ENCODE measurements at places on chromosomes 3 and 15.

GRCh38 chr3:36707623-36708409, 56.5 kb downstream of the DCLK3 start:
- DNase-seq = peak; percentile 22

DNA sequence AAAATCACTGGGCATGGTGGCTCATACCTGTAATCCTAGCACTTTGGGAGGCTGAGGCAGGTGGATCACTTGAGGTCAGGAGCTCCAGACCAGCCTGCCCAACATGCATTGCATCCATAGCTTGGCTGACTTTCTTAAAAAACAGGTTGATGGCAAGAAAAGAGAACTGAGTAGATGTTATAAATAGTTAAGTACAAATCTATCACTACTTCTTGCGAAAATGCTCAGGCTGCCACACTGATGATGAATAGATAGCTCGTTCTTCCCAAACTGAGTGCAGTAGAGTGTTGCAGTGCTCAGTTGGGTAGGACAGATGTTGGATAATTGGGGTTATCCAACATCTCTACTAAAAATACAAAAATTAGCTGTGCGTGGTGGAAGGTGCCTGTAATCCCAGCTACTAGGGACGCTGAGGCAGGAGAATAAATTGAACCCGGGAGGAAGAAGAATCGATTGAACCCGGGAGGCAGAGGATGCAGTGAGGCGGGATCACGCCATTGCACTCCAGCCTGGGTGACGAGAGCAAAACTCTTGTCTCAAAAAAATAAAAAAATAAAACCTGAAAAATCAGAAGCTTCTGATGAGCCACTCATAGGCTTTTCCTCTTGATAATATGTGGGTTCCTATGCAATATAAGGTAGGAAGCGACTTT, 1.2 kb downstream of the BTLA start:
- DNase-seq = no peak

GRCh38 chr3:190619353-190619752, 105.5 kb downstream of the IL1RAP start:
- DNase-seq = no peak

- DNase-seq = no peak
These were observed 39.0 kb downstream of the FSIP1 start for GRCh38 chr15:39743611-39744010.

GRCh38 chr3:120027226-120027625, 67.0 kb downstream of the GSK3B start:
- no peak for DNase-seq

DNA sequence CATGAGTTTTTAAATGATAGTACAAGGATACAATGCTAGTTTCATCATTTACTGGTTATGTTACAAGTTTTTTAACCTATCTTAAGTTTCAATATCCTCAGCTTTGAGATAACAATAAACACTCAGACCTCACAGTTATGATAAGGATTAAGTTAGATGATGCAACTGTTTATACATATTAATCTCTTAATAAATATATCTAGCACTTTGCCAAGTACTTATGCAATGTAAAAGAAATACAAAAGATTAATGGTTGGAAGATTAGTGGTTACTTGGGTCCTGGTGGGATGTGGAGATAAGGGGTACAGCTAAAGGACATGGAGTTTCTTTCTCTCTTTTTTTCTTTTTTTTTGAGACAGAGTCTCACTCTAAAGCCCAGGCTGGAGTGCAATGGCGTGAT, 12.0 kb downstream of the SPPL2A start:
- no peak for DNase-seq

GRCh38 chr3:66276705-66277274, 56.0 kb downstream of the SLC25A26 start:
- DNase-seq = peak; percentile 24

DNA sequence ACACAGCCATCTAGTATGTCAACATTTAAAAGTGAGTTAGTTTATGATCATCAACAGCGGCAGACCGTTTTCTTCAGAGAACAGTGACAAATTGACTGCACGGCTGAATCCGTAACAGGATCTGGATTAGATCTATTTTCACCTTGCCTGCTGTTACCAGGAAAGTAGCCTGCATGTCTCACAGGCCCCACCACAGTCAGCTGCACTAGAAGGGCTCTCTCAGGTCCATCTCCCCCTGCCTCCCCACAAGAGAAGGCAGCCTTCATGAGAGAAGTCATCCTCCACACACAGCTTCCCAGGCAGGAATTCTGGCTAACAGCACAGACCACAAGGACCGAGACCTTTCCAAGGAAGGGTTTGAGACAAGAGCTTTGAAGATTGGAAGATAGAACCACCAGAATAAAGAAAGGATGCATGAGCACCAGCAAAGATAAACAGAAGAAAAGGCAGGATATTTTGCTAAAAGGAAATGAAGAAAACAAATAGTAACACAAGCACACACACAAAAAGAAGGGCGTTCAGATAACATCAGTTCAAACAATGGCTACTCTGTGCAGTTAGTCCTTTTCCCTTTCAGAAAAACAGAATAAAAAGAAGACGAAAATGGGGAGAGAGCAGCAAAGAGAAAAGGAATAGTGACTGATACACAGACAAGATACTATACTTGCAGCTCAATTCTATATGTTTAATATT, 127.5 kb downstream of the SNRK start:
- DNase-seq = no peak

DNA sequence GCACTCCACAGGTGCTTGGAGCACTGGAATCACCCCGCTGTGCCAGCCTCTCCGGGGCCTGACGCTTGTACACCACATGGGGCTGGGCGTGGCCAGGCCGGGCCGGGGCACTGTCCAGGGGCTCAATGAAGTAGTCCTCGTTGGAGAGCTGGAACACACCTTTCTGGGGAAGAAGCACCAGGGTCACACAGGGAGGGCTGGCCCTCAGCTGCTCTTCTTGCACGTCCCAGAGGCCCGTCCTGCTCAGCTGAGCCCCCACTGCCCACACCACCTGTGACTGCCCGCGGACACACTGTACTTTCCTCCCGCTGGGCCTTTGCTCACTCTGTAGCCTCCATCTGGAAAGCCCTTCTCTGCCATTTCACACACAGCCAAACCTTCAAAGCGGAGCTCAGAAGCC, 13.3 kb downstream of the ADAMTS7 start:
- no peak for DNase-seq
